ENCODE measurements at places on chromosomes 3 and 15.
A peak's percentile ranks its signal among the peaks of the same experiment; 100 is the strongest.

DNA sequence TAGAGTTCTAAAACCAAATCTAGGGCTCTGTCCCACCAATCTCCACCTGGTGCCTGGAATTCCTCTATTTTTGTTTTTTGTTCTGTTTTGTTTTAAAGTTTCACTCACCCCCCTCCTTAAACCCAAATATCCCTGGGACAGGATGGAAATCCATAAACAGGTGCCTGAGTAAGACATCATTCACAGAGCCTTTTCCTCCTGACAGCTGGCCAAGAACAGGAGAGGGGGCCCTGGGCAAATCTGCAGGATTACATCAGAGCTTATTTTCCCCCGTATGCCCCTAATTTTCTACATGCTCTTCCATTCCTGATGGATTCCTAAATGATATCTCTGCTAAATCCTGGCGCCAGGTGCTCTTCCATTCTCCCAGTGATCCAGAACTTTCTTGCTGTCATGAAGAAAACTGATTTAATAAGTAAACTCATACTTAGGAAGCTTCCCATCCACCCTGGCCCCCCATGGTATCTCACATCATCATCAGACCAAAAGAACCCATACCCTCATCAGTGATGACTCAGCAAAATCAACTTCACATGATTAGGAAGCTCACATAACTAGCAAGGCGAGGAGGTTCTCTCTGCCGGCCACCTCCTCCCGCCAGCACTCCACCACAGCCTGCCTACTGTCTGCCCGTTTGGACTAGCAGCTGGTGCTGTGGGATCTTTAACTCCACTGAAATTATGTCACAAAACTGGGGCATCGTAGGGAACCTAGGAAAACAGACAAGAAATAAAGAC is 61.0 kb downstream of the LIPC start:
- peak; percentile 55 for DNase-seq

DNA sequence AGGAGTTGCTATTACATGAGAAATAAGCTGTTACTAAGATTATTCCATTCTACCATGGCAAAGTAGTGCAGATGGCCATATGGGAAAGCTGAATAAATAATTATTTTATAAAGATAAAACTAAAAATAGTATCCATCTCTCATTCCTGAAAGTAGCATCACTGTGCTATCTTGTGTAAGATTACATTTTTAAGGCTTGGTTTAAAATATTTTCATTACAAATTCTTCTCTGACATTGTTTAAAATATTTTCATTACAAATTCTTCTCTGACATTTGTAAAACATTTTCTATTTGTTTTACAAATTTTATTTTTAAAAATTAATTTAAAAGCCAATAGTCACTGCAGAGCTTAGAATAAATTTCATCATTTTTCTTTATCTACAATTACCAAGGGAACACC is 665.5 kb upstream of the NAALADL2 start:
- no peak for DNase-seq

GRCh38 chr15:55289011-55289745 is 435 bp downstream of the RAB27A start:
- DNase-seq = peak; percentile 38

- DNase-seq = no peak
Observed at GRCh38 chr15:38631119-38632075, 66.8 kb upstream of the RASGRP1 start.

DNA sequence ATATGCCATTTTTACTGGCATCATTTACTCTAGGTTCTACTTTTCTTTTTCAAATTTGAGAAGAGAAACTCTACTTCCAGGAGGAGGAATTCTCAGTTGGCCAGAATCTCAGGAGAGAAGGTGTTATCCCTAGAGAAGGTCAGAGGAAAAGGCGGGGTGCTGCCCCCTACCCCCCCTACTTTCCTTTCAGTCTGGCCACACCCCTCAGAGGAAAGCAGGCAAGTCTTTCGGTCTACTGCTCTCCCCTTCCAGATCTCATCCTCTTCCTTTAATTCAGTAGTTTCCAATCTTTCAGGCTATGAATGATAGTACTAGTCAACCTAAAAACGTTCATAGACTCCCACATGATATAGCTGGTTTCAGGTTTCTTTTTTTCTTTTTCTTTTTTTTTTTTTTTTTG is 366.5 kb upstream of the TBL1XR1 start:
- DNase-seq = no peak

DNA sequence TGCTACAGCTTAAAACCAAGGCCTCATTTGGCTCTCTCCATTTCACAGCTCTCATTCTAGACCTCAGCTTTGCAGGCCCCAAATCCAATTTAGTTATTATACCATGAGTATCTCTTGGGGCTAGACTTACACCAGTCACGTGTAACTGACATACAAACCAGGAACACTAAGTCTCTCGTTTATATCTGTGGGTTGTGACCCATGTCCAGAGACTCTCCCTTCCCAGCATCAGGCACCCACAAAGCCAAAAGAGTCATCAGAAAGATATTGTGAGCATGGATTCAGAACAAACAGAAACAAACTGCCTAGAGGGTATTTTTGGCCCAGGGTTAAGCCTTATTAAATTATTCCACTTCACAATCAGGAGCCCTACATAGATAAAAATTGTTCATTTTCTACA is 5.6 kb upstream of the CCDC13 start:
- DNase-seq = peak; percentile 28

- no peak for DNase-seq
Observed at GRCh38 chr3:47482366-47482765, 6.6 kb upstream of the SCAP start.

- DNase-seq = no peak
Observed at GRCh38 chr3:43735618-43736017, 44.9 kb downstream of the ABHD5 start.

DNA sequence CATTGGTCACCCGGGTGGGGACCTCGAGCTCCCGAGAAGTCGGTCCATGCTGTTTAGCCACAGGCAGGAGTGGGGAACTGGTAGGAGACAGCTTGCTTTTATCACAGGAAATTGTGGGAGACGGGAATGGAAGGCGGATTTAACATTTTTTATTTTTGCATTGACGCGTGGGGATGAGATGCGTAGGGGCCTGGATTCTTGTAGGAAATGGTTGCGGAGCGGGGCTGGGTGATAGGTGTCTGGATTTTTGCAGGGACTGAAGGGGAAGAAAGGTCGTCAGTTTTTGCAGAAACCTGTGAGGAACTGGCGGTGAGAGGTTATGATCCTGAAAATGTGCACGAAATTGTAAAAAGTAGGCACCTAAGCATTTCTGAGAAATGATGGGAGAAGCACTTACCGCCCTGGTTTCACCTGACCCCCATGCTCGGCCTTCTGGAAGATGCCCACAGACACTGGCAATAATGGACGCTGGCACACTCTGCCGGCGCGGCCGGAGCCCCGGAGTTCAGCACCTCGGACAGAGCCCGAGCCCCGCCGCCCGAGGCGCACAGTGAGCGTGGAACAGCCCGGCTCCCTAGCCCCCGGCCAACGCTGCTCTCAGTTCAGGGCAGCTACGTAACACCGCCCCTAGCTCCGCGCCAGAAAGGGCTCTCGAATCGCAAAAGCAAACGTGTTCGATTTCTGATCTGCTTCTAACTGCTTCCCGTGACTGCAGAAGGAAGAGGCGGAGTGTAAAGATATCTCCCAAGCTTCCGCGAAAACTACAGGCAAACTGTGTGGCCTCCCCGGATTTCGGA is 928 bp downstream of the ANKRD34C start:
- DNase-seq = peak; percentile 16

GRCh38 chr15:81645470-81645869 is 271.5 kb upstream of the TMC3 start:
- no peak for DNase-seq

DNA sequence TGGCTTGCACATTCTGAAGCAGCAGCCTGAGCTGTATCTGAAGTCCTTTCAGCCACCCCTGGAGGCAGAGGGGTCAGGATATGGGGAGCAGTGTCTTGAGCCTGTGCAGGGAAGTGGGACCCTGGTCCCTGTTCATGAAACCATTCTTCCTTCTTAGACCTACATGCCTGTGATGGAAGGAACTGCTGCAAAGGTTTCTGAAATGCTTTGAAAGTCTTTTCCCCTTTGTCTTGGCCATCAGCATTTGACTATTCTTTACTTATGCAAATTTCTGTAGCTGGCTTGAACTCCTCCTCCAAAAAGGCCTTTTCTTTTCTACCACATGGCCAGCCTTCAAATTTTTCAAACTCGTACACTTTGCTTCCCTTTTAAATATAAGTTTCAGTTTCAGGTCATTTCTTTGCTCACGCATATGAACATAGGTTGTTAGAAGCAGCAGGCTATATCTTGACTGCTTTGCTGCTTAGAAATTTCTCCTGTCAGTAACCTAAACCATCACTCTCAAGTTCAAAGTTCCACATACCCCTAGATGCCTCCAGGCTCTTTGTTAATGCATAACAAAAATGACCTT is 62.3 kb downstream of the GALK2 start:
- DNase-seq = no peak

GRCh38 chr15:59644756-59645155 is 12.6 kb downstream of the GTF2A2 start:
- no peak for DNase-seq

- DNase-seq = no peak
Observed at GRCh38 chr15:49462232-49462844, 39.3 kb downstream of the FGF7 start.

GRCh38 chr3:184821034-184821433 is 9.1 kb downstream of the VPS8 start:
- no peak for DNase-seq

DNA sequence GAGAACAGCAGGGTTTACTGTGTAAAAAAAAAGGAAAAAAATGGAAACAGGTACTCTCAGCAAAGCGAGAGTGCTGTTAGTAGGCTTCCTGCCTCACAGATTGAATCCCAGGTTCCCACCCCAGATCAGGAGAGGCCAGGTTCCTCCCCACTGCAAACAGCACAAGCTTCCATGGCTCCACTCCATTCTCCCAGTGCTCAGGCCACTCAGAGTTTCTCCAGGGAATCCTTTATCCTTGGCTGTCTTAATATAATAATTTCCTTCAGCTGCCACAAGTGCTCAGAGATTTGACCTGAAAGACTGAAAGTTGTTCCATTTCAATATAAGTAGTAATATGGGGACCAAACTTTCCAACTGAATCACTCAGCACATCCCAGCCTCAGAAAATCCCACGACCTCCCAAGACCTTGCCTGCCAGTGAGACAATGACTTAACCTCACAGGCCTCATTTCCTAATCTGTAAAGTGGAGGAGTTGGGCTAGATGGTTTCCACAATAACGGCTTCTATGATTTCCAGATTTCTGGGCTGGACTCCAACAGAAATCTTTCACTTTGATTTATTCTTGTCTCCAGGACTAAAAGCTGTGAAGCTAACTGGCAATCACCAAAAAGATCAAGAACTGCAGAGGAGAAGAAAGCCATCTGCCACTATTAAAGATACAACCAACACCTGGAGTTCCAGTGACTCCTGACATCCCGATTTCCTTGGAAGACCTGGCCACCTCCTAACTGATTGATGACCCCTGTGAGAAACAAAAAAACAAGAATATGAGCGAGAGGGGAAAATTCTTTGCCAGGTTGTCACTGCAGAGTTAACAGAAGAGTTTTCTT is 289.5 kb downstream of the NEK10 start:
- DNase-seq = peak; percentile 12

DNA sequence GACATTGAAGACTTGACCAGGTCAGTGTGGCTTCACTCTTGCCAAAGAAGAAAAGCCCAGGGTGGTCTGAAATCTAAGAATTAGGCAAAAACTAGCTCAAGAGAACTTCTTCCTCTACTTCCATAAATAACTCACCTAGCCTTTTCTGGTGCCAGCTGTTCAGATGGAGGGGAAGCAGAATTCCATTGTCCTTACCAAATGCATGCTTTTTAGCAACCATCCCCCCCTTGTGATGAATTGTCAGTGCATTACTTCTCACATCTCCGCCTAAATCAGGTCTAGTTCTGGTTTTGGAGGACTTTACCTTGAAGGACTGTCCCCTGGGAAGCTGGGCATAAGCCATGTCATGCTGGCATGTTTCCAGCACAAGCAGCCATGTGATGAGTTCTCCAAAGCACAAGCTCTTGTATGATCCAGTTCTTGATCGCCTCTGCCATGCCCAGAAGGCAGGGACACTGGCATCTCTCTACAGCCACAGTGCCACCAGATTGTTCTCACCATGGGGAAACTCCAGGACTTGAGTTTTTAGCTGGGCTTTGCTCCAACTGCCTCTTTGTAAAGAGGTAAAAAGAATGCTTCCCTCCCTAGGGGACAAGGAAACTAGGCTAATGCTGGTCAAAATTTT is 96.4 kb upstream of the IL12A start:
- DNase-seq = no peak

DNA sequence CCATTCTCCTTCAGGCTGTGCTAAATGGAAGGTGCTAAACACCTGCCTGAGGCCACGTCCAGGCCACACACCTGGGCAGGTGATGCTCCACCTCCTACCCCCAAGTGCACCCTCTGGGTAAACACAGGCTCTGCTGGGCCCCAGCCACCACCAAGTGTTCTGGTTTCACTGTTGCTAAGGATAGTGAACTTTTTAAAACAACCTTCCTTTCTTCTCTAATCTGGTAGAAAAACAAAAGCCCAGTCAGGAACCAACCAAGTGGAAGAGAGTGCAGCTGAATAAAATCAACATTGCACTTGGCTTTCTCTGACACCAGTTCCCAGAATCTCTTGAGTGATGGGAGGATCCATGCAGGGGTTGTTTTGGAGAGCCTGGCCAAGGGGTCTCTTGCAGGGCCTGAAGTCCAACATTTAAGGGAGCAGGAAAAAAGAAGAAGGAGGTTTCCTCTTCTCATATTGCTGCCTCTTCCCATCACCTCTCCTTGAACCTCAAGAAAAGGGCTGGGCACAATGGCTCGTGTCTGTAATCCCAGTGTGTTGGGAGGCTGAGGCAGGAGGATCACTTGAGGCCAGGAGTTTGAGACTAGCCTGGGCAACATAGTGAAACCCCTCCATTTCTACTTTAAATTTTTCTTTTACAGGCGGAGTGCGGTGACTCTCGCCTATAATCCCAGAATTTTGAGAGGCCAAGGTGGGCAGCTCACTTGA is 26.2 kb upstream of the ATP13A3 start:
- DNase-seq = no peak

- DNase-seq = no peak
Observed at GRCh38 chr15:26029146-26029545, 166.0 kb upstream of the ATP10A start.

DNA sequence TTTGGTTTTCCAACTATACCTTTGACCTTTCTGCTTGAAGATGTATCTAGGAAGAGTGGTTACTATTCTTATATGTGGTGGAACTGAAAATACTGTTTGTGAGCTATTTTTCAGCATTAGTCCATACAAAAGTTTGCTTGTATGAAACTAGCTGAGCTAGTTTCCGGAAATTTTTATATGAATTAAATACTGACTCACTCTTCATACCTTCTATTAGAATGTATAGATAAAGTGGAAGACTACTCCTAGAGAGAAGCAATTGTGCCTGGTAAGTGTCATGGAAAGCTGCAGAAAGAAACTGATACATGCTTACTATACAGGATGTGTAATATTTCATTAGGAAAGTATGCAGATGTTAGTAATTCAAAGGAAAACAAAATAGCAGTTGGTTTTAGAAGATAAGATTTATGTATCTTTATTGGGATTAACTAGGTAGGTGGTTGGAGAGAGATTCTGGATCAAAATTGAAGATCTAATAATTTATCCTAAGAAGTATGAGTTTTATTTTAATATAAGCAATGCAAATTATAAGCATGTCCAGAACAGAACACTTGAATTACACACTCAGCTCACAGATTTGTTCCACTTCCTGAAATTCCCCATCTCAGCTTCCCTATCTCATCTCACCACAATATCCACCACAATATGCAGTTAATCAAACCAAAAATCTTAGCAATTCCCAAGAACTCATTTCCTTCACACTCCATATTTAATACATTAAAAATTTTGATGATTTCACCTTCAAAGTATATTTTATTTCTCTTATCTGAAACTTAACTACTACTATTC is 82.8 kb downstream of the BCHE start:
- no peak for DNase-seq

Measured in SK-N-DZ (cell line).